ENCODE measurements at places on chromosomes 16 and 17. TPM values are rescaled to one million over a fixed set of nuclear protein-coding genes. Genes with fewer than 3 reads are reported as not detected.
A peak's percentile ranks its signal among the peaks of the same experiment; 100 is the strongest.

Gene TP53TG3C
- total RNA-seq = not detected

Gene OTOP3
- not detected for total RNA-seq

Gene RHBDF1
- total RNA-seq = 66.8 TPM

Gene HOXB8
- 0.09 TPM for total RNA-seq

DNA sequence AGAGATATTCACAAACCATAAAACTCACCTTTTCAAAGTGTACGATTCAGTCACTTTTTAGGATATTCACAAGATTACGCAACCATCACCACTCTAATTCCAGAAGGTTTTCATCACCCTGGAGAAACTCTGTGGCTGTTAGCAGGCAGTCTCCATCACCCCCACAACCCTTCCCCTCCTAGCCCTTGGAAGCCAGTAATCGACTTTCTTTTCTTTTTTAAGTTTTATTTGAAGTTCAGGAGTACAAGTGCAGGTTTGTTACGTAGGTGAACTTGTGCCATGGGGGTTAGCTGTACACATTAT, 363.5 kb downstream of the CPPED1 start:
- peak; percentile 33 for DNase-seq

Gene SLFN13
- 1.7 TPM for total RNA-seq

GRCh38 chr17:44361292-44362260, 2.1 kb downstream of the FAM171A2 start:
- DNase-seq = no peak

DNA sequence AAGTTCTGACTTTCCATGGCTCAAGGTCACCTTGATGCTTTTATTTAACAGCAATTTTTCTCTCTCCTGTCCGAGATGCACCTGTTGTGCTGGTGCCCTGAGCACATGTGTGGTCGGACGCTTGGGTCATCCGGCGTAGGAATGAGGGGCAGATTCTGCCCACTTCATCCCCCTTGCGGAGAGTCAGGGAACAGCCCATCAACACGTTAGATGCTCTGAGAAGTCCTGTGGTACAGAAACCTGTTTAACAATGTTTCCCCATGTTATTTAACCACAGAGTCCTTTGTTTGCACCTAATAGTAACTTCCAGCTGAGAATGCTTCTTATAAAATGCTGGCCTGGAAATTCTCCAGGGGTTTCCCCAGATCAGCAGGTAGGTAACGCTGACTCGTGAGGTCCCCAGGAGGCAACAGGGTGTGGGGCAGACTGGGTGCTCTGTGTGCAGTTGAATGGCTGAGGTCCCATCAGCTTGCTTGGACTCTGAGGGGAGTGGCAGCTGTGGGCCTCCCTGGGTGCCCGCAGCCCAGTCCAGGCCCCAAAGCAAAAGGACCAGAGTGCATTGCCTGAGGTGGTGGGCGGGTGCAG, 17.8 kb downstream of the DOC2B start:
- DNase-seq = no peak

GRCh38 chr17:67143318-67143717, 99.0 kb downstream of the CACNG1 start:
- DNase-seq = no peak

Gene GPT2
- 2.2 TPM for total RNA-seq

Gene NOD2
- not detected for total RNA-seq

DNA sequence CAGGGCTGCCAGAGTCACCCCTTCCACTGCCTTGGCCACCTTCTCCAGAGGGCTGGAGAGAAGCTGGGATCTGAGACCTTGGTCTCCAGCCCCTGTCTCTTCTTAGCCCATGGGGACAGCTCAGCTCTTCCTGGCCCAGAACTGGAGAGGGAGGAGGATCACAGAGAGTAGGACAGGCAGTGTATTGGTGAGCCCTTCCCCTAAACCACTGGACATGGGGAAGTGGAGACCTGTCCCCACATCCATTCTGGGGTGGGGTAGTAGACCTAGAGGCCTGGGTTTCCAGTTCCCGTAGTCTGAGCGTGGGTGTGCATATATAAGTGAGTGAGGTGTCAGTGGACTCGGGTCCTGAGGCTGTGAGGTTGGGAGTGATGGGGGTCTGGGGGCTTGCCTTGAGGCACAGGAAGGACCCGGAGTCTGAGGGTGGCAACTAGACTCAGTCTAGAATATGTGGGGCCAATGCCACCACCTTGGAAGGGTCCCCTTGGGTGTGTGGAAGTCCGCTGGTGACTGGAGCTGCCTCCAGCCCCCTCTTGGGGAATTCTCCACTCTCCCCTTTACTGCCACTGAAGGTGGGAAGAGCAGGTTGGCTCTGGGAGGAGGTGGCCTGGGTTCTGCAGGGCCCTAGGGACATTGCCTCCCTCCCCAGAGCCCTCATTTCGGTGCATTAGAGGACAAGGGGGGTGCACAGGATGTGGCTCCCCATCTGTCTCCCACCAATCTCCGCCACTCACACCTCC, 19.9 kb downstream of the GJD3 start:
- DNase-seq = no peak

DNA sequence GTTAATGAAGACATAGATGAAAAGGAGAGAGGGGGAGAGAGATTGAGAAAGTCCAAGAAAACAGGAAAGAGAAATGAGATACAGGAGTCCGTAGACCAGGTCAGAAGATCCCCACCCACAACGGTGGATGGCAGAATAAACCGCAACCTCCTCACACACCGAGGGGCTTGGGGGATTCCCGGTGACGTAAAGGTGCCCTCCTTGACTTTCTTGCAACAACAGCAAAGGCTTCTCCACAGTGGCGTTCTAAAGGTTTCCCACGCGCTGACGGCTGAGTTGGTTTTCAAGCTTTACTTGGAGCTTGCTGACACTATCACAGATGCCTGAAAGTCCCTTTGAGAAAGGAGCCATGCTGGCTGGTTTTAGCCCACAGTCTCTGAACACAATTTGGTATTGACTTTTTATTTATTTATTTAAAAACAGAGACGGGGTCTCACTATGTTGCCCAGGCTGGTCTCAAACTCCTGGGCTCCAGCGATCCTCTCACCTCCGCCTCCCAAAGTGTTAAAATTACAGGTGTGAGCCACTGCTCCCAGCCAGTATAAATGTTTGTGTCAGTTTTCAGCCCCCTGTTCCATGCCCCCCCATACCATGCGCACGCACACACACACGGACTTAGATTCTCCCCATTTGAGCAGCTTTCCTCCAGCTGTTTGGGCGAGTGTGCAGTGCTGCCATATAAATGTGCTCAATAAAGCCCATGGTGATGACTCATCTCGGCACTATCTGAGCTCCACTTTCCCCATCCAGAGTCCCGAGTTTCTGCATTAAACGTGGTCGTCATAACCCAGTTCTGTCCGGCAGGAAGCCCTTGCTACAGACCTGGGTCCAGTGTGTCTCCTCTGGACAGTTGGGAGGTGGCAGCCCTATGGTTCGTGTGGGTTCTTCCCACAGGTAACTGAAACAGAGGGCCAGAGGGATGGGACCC, 33.0 kb upstream of the SEC14L1 start:
- DNase-seq = no peak

Gene MT1G
- total RNA-seq = not detected

Gene TEX19
- total RNA-seq = not detected

Gene MAF
- 24.1 TPM for total RNA-seq

- peak; percentile 9 for DNase-seq
Observed at GRCh38 chr16:58649707-58650106, 20.1 kb upstream of the CNOT1 start.

Gene ENPP7
- total RNA-seq = not detected

- peak; percentile 57 for DNase-seq
Observed at GRCh38 chr17:5508810-5509209, 22.4 kb downstream of the MIS12 start.

- no peak for DNase-seq
Observed at GRCh38 chr16:88618182-88618955, 20.0 kb upstream of the IL17C start.

DNA sequence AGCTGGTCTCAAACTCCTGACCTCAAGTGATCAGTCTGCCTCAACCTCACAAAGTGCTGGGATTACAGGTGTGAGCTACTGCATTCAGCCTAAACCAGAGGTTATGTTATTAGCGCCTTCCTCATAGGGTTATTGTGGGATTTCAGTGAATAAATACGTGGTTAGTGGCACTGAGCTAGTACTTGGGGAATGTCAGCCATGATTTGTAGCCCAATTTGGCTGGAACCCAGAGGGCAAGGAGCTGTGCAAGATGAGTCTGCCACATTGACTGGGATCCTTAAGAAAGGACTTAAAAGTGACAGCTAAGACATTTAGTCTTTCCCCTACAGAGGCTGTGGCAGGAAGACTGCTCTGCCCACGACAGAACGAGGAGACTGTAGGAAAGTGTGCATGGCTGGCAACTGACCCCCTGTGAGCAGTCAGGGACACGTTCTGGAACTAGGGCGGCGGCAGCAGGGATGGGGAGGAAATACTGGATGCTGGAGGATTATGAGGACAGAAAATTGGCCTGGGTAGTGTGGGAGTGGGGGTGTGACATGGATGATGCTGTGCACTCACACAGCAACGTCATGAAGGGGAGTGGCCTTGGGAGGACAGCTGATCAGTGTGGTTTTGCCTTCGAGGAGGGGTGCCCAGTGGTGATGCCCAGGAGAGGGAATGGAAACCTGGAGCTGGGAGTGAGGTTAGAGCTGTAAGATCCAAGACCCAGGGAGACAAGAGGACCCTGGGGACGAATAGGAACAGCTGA, 14.6 kb downstream of the ATP5PD start:
- DNase-seq = peak; percentile 83

- DNase-seq = no peak
Observed at GRCh38 chr16:2904922-2905240, 6.8 kb upstream of the FLYWCH1 start.

Gene TLCD1
- not detected for total RNA-seq

Gene SLC43A2
- total RNA-seq = 3.0 TPM

GRCh38 chr17:48556229-48556575, 11.3 kb upstream of the HOXB2 start:
- DNase-seq = no peak

- DNase-seq = no peak
Observed at GRCh38 chr16:3997231-3997841, 116.8 kb upstream of the CREBBP start.

- no peak for DNase-seq
Observed at GRCh38 chr16:87690911-87691685, 74.7 kb downstream of the KLHDC4 start.

DNA sequence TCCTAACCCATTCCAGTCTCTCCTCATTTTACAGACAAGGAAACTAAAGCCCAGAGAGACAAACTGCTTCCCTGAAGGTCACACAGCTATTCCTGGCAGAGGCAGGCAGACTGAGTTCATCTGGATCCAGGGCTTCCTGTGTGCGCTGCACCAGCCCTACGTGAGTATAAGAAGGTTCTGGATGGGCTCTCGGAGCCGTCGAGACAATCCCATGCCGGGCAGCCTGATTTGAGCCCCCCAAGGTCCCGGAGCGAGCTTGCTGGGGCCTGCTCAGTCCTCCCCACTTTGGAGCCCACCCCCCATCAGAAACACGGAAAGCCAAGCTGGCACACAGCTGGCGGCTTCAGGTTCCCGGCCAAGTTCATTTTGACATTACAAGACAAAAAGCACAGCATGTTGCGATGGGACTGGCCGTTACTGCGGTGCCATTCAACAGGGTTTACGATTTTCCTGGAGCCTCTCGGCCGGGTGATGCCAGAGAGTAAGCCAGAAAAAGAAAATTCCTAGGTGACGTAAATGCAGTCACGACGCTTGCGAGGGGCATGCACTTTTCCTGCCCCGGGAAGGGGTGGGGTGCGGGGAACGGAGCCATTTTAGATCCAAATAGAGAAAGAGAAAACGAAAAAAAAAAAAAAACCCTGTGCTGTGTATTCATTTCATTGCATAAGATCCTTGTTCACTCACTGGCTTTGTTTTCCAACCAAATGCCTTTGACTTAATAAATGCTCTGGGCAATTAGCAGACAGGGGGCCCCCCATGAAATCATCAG, 167.1 kb upstream of the FOXF1 start:
- DNase-seq = peak; percentile 94

DNA sequence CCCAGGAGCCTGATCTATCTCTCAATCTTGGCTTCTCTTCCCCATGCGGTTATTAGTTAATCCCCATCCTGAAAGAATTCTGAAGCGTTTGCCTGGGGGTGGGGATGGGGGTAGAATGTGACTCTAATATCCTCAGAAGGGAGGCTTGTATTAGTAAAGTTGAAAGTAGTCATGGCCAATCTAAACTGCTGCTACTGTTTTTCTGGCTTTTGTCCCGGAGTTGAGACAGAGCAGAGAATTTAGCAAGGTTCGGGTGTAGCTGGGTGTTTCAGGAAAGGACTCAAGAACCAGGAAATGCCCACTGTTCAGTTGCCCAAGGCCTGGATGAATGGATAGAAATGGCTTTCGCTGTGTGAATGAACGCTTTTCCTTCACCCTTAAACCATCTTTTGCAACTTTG, 17.6 kb upstream of the ITGAM start:
- peak; percentile 28 for DNase-seq

DNA sequence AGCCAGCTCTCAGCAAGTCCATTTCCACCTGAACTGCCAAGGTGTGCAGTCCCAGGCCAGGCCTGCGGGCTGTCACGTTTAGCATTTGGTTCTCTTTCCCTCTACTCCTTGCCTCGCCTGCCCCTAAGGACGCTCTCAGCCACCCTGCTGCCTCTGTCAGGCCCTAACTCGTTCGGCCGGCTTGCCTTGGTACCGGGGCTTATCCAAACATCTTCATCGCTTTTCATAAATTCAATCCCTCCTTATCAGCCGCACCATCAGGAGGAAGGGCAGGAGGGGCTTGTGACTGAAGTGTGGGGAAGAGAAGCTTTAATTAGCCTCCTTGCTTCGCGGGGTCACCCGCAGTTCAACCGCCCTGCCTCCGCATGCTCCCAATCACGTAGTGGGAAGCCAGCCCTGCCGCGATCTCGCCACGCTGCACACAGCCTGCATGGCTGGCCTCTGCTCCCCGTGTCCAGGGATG, 231.1 kb downstream of the SOX9 start:
- no peak for DNase-seq

Gene AOC3
- total RNA-seq = 0.08 TPM

DNA sequence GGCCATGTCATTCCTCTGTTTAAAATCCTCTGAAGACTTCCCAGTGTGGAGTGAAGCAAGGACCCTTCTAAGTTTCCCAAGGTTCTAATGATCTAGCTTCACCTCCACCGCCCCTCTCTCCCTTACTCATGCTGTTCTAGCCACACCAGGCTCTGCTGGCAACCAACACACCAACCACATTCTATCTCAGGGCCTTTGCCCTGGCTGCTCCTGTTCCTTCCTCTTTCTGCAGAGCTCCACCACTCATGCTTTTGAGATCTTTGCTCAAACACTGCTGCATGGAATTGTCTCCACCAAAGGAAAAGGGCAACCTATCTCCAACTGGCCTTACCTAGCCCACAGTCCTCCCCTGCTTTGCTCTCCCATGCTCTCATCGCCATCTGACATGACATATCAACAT, 128.7 kb downstream of the XYLT1 start:
- DNase-seq = no peak

GRCh38 chr17:28519236-28519635, 13.1 kb downstream of the FOXN1 start:
- DNase-seq = no peak

Gene ATP2A1
- total RNA-seq = 0.18 TPM

Gene OR3A3
- total RNA-seq = not detected

DNA sequence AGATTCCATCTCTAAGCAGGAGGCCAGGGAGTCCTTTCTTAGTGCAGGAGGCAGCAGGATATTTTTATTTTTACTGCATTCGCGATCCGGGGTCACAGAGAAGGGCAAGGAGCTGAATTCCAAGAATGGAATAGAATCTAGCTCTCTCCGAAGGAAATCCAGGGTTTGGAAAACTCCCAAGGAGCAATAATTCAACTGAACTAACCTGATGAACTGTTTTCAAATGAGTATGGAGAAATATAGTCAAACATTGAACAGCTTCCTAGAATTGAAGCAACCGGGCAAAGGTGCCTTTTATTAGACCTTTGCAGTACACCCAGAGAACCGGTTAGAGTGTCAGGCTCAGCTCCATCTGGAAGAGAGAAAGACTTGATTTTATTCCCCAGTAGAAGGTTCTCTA, 120.7 kb upstream of the MAF start:
- no peak for DNase-seq

Measured in fibroblast of the aortic adventitia (primary cell).